ENCODE measurements at places on chromosomes 16 and 17. TPM values are rescaled to one million over a fixed set of nuclear protein-coding genes. Genes with fewer than 3 reads are reported as not detected.

DNA sequence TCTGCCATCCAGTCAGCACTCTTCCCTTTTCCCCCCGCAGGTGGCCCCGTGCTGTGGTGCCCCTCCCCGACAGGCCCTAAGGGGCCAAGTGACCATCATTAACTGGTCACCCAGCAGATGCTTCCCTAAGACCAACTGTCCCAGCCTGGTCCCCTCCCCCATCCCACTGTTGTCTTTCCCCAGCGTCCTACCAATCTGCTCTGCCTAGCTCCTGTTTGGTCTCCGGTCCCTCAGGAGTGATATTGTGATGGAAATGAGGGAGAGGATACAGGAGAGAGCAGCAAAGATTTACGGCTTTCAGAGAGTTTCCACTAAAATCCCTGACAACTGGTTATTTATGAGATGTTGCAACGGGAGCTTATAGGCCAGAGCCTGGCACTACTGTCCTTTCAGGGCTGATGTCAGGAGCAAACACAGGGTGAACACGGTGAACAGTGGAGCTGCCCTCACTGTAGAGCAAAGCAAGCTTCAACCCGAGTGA lies 1.4 kb upstream of the TTLL6 start:
- DNase-seq, result no peak

The OTOA gene
- 0.58 TPM for total RNA-seq

The VPS35 gene
- 68.0 TPM for total RNA-seq

The KRT9 gene
- not detected for total RNA-seq

GRCh38 chr16:56340864-56341365 lies 84.4 kb downstream of the AMFR start:
- DNase-seq, result no peak

The ABCA3 gene
- total RNA-seq, result 14.6 TPM

The SULT1A3 gene
- total RNA-seq, result 16.6 TPM

- DNase-seq, result peak; percentile 7
Measured at GRCh38 chr16:79713609-79714309, 113.2 kb upstream of the MAF start.

DNA sequence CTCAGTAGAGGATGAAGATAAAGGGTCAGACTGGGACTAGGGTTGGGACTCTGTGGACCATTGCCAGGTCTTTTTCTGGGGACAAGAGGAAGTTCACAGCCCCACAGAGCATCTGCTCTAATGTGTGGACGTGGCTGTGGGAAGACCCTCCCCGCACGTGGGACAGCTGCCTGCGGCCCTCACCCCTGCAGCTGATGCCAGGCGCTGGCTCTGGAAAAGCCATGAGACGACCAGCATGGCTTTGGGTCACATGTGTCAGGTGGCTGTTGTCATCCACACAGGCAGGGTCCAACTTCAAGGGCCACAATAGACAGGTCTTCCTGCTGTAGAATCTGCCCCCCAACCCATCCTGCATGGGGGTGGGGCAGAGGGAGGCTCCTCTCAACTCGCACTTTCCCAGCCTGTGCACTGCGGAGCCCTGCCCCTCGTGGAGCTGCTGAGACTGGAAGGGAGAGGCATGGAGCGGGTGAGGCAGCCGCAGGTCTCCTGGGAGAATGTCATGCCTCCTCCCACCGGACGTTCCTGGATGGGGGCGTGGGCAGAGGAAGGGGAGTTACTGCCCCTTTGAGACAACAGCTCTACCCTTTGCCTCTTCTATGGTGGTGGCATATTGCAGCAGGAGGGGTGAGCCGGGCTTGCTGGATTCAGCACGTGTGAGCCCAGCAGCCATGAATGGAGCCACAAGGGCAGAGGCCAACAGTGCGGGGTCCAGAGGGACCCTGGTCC lies 53.4 kb downstream of the PIMREG start:
- no peak for DNase-seq

GRCh38 chr16:64900019-64900418 lies 221.8 kb downstream of the CDH11 start:
- no peak for DNase-seq

DNA sequence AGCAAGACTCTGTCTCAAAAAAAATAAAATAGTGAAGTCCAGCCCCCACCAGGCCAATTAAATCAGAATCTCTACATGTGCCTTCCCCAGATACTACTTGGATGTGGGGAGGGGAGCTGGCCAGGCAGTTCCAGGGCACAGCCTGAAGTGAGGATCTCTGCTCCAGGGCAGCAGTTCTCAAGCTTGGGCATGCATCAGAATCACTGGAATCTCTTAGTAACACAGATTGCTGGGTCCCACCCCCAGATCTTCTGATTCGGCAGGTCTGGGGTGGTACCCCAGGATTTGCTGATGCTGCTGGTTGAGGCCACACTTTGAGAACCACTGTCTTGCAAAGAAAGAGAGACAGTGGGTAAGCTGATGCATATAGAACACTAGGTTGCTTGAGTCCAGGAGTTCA lies 8.3 kb upstream of the CDH5 start:
- DNase-seq, result no peak

- DNase-seq, result no peak
Measured at GRCh38 chr16:30829130-30830071, 42.4 kb upstream of the ZNF629 start.

DNA sequence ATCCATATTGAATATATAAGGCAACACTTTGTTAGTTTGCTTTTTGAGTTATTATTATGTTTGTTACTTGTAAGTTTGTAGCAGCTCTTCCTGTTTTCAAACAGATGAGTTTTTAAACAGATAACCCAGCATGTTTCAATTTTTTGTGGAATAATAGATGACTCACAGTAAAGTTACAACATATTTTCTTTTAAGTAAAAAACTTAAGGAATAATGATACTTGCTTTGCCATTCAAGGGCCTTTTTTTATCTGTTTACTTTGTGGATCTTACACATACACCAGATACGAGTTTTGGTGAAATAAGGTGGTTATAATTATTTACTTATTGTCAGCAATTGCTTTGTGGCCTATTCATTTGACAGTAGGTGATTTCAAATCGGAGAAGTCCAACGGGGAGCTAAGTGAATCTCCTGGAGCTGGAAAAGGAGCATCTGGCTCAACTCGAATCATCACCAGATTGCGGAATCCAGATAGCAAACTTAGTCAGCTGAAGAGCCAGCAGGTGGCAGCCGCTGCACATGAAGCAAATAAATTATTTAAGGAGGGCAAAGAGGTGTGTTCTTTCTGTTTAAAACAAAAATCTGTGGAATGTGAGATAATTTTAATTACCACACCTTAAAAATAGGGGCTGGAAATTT lies 66.3 kb downstream of the BPTF start:
- DNase-seq, result no peak

The PABPN1L gene
- not detected for total RNA-seq

The PIK3R6 gene
- total RNA-seq, result 0.99 TPM

The GNGT2 gene
- 24.6 TPM for total RNA-seq

GRCh38 chr16:1208239-1208830 lies 16.7 kb downstream of the TPSG1 start:
- DNase-seq, result peak; percentile 12

DNA sequence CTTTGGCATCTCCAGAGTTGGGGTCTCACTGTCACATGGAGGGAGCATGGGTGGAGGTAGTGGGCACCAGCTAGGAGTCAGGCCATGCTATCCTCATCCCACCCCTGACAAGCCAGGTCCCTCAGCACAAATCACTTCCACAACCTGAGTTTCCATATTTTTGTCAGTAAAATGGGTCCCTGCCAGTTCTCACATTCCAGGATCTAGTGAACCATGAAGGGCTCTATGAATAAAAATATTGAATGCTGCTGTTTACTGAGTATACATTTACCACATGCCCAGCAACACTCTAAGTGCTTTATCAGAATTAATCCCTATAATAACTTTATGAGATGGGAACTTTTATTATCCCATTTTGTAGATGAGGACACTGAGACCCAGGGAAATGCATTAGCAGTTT lies 16.8 kb downstream of the SEZ6 start:
- DNase-seq, result no peak

- no peak for DNase-seq
Measured at GRCh38 chr17:67200727-67201301, 44.2 kb downstream of the HELZ start.

- no peak for DNase-seq
Measured at GRCh38 chr16:2042986-2043666, 4.5 kb downstream of the NTHL1 start.

DNA sequence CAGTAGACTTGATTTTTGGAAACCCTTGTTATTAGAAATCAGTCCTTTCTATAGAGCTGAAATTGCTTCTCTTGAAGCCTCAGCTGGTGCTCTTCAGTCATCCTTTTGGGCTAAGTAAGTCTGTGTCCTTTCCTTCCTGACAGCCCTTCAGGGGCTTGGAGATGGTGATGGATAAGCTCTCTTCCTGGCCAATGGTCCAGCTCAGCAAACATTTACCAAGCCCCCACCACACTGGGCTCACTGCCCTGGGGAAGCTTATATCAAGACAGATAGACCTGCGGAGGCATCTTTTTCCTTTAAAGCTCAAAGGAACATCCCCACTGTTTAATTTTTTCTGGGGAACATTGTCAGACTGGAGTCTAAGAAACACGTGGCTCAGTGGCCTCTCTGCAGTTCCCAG lies 139.6 kb downstream of the HAPSTR1 start:
- no peak for DNase-seq

- no peak for DNase-seq
Measured at GRCh38 chr17:27343294-27343693, 49.4 kb downstream of the WSB1 start.

DNA sequence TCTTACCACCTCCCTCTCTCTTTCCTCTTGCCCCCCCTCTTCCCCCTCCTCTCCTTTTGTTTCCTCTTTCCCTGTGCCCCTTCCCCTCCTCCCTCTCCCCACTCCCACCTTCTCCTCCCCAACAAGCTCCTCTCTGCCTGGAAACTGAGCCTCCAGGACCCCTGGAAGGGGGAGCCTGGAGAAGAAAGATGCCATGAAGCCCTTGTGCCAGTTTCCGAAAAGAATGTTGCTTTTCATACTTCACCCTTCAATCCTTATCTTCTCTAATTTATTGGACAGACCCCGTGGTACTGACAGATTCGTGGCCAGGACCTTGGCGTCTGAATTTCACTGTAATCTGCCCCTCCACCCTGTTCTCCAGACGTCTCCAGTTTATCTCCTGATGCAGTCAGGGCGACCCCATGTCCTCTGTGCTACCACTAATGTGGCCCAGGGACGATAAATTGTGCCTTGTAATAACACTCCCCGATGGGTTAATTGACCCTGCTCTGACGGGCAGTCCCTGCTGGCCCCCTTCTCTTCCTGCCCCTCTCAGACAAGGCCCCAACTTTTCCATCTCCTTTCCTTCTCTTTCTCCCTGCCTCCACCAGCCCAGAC lies 138.4 kb upstream of the GSE1 start:
- no peak for DNase-seq

The SLC5A2 gene
- total RNA-seq, result not detected

DNA sequence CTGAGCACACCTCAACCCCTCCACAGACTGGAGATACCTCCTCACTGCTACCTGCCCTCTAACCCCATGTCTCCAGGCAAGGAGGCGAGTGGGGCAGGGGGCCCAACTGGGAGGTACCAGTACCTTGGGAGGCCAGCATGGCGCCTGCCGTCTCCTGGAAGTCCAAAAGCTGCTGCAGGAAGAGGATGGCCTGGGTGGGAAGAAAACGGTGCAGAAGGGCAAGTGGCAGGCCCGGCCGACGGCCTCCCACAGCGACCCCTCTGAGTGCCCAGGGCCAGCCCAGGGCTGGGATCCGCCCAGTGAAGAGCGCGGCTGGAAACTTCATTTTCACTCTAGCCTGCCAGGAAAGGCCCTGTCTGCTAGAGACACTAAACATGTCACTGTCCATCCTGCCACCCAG lies 8.5 kb downstream of the ZACN start:
- DNase-seq, result no peak

DNA sequence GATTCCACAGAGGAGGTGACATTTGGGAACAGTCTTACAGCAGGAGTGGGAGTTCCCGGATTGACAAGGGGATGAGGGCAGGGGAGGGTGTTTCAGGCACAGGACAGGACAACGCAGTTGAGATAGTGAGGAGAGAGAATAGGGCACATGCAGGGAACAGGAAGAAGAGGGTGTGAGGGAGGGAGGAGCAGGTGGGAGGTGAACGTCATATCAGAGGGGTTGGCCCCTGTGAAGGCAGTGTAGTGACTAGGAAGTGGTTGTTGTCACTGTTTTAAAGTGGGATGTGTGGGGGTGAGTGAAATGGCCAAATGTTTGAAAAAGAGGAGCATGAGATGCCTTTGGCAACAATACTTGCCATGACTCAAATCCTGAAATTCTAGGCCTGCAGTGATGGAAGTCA lies 12.2 kb downstream of the PRKCB start:
- peak; percentile 57 for DNase-seq

- DNase-seq, result peak; percentile 33
Measured at GRCh38 chr16:50313596-50314478, 47.5 kb downstream of the ADCY7 start.
